ENCODE measurements at places on chromosomes 2 and 18.
A peak's percentile ranks its signal among the peaks of the same experiment; 100 is the strongest.

- DNase-seq, result no peak
Measured at GRCh38 chr2:16005389-16005788, 65.0 kb downstream of the MYCN start.

- peak; percentile 72 for DNase-seq
Measured at GRCh38 chr2:187842978-187843847, 289.0 kb upstream of the TFPI start.

GRCh38 chr2:30287857-30288513 lies 56.7 kb downstream of the LBH start:
- DNase-seq, result no peak

- no peak for DNase-seq
Measured at GRCh38 chr2:136282251-136282650, 164.3 kb upstream of the CXCR4 start.

DNA sequence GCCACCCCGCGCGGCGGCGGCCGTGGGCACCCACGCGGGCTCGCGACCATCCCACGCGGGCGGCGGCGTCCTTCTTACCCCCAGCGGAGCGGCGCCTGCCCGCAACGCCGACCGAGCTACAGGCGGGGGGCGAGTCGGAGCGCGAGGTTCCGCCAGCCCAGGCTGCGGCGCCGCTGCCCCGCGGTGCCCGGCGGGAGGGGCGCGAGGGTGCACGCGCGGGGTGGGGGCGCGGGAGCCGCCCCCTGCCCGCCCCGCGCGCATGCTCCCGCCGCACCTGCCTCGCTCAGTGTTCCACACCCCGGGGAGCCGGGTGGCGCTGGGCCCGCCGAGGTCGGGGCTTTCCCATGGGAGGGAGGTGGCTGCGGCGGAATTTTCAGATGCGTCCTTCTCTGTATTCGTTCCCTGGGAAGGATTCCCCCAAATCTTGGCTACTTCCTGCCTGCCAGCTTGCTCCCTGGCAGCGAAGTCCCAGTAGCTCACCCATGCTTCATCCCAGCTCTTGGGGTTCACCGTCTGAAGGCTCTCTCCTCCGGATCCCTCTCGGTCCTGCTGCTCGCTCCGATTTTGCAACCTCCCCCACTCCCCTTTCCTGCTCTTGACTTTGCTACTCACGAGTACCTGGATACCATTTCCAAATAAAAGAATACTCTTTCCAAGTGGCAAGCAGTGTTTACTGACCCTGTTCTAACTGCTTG lies at the start of gene L3MBTL4:
L3MBTL4 (minus strand) TSS at position 189 of the 695 bp plus-strand sequence. CDS start 103,286 bp downstream, outside the sequence.
- DNase-seq, result no peak

GRCh38 chr2:96498021-96498431 lies 7.1 kb downstream of the NEURL3 start:
- no peak for DNase-seq

- no peak for DNase-seq
Measured at GRCh38 chr2:80361904-80362303, 57.4 kb upstream of the LRRTM1 start.

DNA sequence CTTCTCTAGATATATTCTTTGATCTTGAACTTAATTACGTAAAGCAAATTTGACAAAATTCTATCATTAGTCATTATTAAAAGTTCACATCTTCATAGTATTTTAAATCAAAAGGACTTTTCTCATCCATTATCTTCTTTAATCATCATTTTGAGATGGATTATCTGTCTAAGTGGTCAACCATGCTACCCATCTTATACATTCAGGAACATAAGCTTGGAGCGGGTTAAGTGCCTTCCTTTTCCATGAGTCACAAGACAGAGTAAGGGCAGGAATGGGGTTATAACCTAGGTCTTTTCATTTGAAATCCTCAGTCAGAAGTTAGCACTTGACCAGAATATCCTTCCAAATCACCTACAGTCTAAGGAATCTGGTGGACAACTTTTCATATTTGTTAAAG lies 297.1 kb downstream of the TCF4 start:
- DNase-seq, result peak; percentile 73

DNA sequence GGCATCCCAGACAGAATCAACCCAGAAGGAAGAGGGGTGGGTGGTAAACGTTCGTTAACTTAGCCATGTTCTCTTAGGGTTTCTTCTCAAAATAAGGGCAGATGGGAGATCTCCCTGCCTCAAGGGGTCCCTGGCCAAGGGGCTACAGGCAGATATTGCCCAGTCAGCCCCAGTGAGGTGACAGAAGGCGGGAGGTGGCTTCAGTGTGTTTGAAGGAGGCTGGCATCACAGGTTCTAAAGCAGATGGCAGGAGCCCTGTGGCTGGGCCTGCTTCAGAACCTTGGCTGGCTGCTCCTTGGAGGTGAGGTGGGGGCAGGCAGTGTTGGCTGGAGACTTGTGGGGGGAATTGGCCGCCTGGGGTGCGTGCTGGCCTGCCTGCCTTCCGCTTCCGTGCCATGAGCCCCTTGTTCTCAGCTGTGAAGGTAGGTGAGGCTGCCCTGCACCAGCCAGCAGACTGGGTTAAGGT lies 23.5 kb downstream of the HPCAL1 start:
- no peak for DNase-seq

DNA sequence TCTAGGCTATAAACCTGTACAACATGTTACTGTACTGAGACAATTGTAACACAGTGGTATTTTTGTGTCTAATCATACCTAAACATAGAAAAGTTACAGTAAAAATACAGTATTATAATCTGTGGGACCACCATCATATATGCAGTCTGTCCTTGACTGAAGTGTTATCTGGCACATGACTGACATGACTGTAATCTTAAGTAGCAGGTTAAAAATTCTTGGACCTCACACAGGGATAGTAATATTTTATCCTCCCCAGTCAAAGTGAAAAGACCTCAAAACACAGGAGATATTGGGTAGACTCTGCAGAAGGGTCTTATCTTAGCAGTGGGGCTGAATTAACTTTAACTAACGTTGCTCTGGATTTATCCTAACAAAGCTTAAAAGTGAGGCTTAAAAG lies 4.9 kb upstream of the SCN9A start:
- DNase-seq, result no peak

GRCh38 chr2:99863236-99863902 lies 279.0 kb downstream of the AFF3 start:
- peak; percentile 79 for DNase-seq

DNA sequence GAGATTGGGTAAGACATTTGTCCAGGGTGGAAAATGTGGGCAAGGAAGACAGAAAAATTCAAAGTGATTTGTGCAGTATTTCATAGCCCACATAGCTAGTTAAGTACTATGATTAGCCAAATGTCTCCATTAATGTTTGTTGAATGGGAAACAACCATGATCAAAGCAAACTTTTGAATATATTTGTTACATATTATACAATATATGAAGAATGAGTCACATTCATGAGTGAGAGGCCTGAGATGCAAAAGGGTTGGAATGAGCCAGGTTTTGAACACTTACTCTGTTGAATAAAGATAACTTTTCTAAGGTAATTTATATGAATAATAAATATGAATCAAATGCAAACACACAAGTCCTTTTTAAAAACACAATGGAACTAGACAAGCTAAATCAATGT lies 984.5 kb upstream of the CDH2 start:
- no peak for DNase-seq

DNA sequence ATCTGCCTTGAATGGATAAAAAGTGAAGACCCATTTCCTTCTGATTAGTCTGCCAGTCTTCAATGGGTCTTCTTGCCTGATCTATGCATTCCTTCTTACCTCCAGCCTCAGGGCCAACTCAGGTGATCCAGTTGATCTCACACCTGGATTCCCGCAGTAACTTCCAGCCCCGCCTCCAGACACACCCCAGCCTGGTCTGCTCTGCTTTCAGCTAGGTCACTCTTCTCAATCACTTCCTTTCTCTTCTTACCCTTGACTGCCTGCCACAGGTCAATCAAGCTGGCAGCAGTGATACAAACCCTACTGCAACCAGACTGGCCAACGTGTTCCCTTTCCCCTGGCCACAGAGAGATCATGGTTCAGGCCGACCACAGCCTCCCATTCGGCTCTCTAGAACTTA lies 263.6 kb downstream of the ZNF516 start:
- no peak for DNase-seq

DNA sequence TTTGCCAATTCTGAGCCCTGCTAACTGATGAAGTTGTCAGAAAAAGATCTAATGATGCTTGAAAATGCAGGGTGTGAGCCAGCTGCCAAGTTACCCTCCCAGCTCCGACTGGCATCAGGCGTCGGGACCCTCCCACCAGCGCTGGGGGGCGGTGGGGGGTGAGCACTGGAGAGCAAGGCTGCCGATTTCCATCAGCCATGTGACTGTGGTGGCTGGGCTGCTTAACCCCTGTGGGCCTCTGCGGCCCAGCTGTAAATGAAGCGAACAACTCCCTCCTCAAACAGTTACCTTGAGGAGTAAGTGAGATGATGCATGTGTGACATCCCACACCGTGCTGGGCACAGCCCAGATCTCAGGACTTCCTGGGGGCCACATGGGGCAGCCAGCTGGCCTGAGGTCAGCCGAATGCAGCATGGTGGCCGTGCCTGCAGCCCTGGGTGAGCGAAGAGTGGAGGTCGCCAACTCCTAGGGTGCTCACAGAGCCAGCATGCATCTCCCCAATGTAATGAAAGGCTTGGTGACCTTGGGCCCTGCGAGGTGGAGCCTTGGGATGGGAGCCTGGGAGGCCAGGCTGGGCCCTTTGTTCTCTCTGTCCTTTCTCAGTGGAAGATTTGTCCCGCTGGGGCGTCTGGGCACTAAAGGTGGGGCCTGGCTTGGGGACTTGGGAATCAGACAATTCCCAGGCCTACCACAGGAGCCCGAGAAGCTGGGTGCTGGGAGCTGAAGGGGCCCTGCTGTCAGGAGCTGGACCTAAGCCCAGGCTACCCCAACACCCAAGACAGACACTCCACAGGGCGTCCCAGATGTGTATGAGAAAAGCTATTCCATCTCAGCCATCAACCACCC lies 25.1 kb downstream of the CIB4 start:
- DNase-seq, result no peak

GRCh38 chr2:217270485-217271121 lies 410.7 kb upstream of the TNP1 start:
- peak; percentile 60 for DNase-seq

DNA sequence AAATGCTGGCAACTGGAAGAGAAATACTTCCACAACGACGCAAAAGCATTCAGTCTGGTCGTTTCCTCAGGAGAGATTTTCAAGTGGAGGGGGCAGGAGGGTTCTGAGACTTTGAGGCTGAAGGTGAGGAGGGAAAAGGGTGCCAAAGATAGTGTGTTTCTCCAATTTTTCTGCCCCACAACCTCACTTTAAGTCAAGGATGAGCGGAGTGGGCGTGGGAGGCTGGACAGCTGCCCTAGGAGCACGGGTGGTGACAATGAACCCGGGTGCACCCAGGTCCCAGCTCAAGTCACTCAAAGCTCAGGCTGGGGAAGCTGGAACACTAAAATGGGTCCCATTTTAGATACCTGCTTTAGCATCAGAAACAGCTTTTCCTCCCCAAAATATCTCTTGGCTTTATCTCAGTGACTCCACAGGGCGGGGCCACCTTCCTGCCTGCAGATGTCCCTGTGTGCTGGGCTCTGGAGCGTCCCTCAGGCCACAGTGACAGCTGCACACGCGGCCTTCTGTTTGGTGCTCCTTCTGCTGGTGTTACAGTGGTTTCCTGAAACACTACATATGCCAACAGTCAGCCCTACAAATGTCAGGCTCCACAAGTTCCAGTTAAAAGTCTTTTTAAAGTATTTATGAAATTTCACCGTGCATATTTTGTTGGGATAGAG lies 1.4 kb upstream of the MBP start:
- DNase-seq, result no peak

GRCh38 chr2:38602136-38602731 lies 494 bp downstream of the HNRNPLL start:
- DNase-seq, result no peak

DNA sequence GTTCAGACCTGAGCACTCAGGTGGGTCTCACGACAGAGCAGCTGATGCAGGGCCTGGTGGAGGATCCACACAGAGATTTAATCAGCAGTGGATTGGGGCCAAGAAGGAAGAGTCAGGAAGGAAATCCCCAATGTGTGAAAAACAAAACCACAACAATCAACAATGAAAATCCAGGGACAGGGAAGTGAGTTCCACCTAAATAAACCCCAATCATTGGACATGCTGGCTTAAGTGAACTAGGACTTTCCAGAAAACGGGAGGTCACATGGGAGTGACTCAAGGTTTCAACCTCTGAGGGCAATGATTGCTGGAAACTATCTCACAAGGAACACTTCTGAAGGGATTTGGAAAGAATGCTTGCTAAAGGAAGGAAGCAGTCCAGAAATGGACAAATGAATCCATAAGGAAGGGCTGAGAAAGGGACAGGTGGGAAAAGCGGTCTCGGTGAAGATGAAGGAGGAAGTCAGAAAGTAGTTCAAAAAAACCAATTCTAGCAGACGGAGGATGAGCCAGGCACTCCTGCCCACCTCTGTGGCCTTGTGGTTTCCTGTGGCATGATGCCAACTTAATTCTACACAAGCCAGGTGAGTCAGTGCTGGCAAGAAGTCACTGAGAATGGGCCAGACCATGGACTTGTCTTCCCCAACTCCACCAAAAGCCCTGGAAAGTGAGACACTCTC lies 15.4 kb upstream of the XDH start:
- peak; percentile 24 for DNase-seq

GRCh38 chr2:203989521-203989920 lies 53.0 kb downstream of the ICOS start:
- DNase-seq, result no peak

DNA sequence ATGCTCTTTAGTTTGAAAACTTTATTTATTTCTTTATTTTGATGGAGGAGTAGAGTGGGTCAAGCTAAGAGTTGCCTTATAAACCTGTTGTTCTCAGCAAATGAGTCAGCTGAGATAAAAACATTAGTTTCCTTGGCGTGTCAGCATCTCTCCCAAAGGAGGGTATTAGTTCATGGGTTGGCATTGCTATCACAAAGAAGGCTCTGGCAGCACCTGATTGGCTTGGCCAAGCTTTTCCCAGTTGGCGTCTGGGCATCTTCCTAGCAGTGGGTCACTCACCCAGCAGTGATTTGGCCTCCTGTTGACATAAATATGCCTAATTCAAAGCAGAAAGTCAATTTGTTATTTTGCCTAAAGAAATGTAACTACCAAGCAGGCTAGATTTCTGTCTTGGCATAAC lies 200.7 kb upstream of the TNP1 start:
- DNase-seq, result no peak

DNA sequence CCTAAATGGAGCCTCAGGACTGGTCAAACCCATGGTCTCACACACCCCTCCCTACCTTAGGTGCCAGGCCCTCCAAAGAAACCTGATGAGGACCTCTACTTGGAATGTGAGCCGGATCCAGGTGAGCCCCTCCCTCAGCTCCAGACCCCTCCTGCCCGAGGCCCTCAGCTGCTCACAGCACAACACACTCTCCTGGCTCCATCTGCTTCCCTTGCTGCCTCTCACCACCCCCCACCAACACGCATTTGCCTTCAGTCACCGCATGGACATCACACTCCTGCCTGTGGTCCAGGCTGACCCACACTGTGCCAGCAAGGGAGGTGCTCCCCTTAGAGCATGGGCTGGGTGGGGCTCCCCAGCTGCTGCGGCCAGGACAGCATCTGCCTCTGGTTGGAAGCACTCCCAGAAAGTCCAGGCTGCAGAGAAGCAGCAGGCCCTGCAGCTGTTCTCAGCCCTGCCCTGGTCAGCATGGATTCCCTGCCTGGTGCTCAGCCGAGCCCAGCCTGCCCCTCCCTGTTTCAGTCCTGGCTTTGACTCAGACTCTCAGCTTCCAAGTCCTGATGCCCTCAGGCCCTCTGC lies 15.1 kb downstream of the SH2D6 start:
- DNase-seq, result peak; percentile 90

GRCh38 chr2:197515315-197515738 lies 539 bp upstream of the MOB4 start:
- DNase-seq, result no peak

GRCh38 chr2:109171444-109172334 lies 42.7 kb downstream of the SH3RF3 start:
- peak; percentile 100 for DNase-seq

Measured in EH (cell line).